Activated naive CD8-positive, alpha-beta T cell treated with anti-CD3 and anti-CD28 coated beads, Interleukin-2, amount 50 U/mL, for 24 hours (primary cell): ENCODE measurements at places on chromosomes 16 and 17.

GRCh38 chr17:42584880-42585279, 7.4 kb upstream of the PSMC3IP start:
- H3K36me3 ChIP-seq, result peaks cover 16% of the 10 kb centered on the region
- no peak for DNase-seq
- no peak overlapping the region for H3K27ac ChIP-seq
- no peak overlapping the region for H3K4me3 ChIP-seq
- no peaks in the 10 kb centered on the region for H3K27me3 ChIP-seq
- H3K4me1 ChIP-seq, result peaks cover 4% of the 10 kb centered on the region

DNA sequence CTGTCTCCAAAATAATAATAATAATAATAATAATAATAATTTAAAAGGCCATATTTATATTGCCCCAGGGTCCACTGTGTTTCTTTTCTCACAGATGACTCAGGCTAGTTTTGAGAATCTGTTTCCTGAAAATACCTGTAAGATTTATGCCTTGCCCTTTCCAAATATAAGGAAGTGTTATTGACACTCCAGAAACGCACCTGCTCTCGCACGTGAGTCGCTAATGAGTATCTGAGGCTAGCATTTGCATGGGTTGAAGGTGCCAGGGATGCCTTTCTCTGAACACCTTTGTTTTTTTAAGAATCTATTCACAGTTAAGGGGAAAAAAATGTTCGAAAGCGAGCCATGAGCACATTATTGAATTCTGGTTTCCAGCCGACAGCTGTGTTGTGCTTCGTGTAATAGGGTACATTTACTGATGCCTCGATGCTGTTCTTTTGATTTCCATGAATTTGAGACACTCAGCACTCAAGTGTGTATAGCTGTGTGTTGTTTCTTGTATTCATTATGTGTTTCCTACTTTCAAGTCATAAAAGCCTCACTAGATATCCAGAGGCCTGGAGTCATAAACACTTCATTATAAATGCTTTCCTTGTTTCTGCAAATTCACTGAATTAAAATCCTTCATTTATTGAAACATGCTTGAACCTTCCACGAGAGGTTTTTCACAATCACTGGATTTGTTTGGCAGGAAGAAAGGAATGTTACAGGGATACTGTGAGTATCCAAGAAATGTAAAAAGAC, 45.0 kb upstream of the NOL11 start:
- H3K27me3 ChIP-seq, result no peaks in the 10 kb centered on the region
- no peaks in the 10 kb centered on the region for H3K4me1 ChIP-seq
- no peak overlapping the region for H3K27ac ChIP-seq
- no peak overlapping the region for H3K4me3 ChIP-seq

GRCh38 chr17:41464682-41465081, 2.5 kb downstream of the KRT32 start:
- H3K27me3 ChIP-seq, result no peaks in the 10 kb centered on the region
- no peaks in the 10 kb centered on the region for H3K4me1 ChIP-seq
- no peak for DNase-seq

DNA sequence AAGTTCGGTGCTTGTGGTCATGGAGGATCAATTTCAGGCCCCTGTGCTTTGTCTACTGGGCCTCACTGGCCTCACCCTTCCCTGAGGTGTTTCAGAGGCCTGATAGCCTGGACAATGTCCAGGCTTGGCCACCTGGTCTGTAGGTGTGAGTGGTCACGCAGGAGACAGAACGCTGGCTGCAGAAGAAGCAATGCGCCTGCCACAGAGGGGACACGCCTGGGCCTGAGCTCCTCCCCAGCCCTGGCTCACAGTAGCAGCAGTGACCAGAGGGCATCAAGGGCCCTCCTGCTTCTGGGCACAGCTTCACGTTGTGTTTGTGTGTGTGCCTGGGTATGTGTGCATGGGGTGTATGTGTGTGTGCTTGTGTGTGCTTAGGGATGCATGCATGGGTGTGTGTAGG, 1.9 kb upstream of the PITPNM3 start:
- no peak overlapping the region for H3K4me3 ChIP-seq
- no peak overlapping the region for H3K27ac ChIP-seq
- peaks cover 54% of the 10 kb centered on the region for H3K27me3 ChIP-seq
- H3K36me3 ChIP-seq, result no peaks in the 10 kb centered on the region

GRCh38 chr16:78122774-78123315, 23.4 kb downstream of the WWOX start:
- no peak for DNase-seq
- peaks cover 2% of the 10 kb centered on the region for H3K4me1 ChIP-seq
- peaks cover 5% of the 10 kb centered on the region for H3K36me3 ChIP-seq
- H3K27me3 ChIP-seq, result no peaks in the 10 kb centered on the region
- no peak overlapping the region for H3K4me3 ChIP-seq
- no peak overlapping the region for H3K27ac ChIP-seq

GRCh38 chr16:53964145-53964790, 260.3 kb downstream of the FTO start:
- no peak overlapping the region for H3K27ac ChIP-seq
- H3K4me3 ChIP-seq, result no peak overlapping the region
- H3K36me3 ChIP-seq, result peaks cover 3% of the 10 kb centered on the region
- no peaks in the 10 kb centered on the region for H3K4me1 ChIP-seq
- no peak for DNase-seq
